CD4-positive, CD25-positive, alpha-beta regulatory T cell (primary cell): ENCODE measurements at places on chromosomes 12 and 14. TPM values are rescaled to one million over a fixed set of nuclear protein-coding genes. Genes with fewer than 3 reads are reported as not detected.
A peak's percentile ranks its signal among the peaks of the same experiment; 100 is the strongest.

GRCh38 chr14:88045705-88046104 is 40.8 kb downstream of the GPR65 start:
- DNase-seq = no peak

- no peak for DNase-seq
These were observed 29.8 kb downstream of the DIO3 start for GRCh38 chr14:101591121-101591520.

CAPZA3 gene
- not detected for total RNA-seq

- DNase-seq = no peak
These were observed 64.1 kb downstream of the KIF26A start for GRCh38 chr14:104202259-104203070.

SERPINA5 gene
- total RNA-seq = not detected

SBNO1 gene
- total RNA-seq = 36.4 TPM

DNA sequence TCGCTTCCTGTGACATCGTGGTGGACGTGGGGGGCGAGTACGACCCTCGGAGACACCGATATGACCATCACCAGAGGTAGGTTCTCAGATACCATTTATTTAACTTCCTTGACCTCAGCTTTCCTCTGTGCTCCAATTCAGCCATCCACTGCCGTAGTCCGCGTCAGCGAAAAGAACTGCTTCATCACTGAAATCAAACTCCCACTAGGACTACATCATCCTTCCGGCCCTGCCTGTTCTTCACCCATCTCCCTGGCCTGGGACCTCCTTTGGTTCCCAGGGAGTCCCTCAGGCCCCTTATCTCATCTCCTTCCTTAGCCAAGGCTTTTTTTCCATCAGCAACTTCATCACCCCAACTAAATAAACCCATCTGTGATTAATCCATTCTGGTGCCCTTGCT is 692 bp downstream of the MYG1 start:
- DNase-seq = no peak

- no peak for DNase-seq
These were observed 40.9 kb upstream of the PLEKHA5 start for GRCh38 chr12:19088606-19089005.

GRCh38 chr12:100539202-100539601 is 34.3 kb upstream of the GAS2L3 start:
- no peak for DNase-seq

DNA sequence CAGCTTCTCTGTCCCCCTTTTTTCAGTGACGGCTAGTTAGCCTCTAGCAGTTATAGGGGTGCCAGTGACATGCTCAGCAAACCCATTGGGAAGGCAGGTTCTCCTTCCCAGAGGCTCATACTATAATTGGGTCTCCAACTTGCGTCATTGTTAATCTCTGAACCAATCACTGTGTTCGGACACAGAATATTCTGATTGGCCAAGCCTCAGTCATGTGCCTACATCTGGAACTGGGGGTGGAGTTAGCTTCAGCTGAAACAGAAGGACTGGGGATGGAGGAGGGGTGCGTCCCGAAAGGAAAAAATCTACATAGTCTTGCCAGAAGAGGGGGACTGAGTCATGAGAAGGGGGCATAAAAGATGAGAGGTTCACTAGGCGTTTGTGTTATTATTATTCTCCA is 165.6 kb downstream of the SUDS3 start:
- no peak for DNase-seq

- no peak for DNase-seq
These were observed 23.3 kb downstream of the BMAL2 start for GRCh38 chr12:27355979-27356378.

FAR2 gene
- 12.6 TPM for total RNA-seq

- DNase-seq = no peak
These were observed 71.5 kb downstream of the PPP2R5C start for GRCh38 chr14:101833045-101833444.

- peak; percentile 61 for DNase-seq
These were observed 482 bp downstream of the TMEM30B start for GRCh38 chr14:61280526-61281185.

DNA sequence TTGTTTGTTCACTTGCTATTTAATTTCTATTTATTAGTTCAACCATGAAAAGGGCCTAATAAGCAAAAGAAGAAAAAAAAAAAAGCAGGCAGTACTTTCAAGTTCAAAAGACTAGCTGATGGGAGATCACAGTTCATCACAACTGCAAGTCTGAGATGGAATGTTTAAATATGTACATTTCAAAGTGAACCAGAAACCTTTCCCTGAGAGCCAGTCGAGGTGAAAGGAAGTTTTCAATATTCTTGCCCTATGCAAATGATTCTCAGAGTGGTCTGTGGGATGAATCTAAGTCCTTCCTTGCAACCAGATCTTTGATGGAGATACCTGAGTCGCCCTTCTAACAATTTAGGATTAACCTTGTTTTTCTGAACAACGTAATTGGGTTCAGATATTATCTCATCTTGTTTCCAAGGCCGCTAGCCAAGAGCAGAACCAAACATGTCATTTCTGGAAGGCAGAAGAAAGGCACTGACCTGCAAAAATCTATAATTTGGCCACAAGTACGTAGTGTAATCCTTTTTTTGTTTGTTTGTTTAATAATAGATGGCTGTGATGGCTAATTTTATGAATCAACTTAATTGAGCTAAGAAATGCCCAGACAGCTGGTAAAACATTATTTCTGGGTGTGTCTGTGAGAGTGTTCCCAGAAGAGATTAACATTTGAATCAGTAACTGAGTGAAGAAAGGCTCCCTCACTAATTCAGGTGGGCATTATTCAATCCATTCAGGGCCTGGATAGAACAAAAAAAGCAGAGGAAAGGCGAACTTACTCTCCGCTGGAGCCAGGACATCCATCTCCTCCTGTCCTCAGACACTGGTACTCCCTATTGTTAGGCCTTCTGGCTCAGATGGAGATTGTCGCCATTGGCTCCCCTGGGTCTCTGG is 171.1 kb upstream of the TMPO start:
- DNase-seq = no peak

PAX9 gene
- total RNA-seq = 0.42 TPM

DNA sequence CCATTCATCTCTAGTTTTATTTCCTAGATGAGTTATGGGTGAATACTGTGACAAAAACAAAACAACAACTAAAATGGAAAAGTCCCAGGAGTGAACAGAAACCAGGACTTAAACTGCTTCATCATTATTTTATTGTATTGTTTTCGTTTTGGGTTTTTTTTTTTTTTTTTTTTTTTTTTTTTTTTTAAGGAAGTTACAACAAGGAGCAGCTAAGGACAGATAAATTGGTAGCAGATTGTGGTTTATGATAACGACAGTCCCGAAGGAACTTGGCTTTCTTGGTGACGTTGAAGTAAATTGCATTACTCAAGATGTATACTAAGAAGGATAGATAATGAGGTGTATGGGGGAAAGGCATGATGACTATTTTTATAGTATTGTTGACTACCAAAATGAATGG is 866.3 kb downstream of the NRXN3 start:
- DNase-seq = no peak

DNA sequence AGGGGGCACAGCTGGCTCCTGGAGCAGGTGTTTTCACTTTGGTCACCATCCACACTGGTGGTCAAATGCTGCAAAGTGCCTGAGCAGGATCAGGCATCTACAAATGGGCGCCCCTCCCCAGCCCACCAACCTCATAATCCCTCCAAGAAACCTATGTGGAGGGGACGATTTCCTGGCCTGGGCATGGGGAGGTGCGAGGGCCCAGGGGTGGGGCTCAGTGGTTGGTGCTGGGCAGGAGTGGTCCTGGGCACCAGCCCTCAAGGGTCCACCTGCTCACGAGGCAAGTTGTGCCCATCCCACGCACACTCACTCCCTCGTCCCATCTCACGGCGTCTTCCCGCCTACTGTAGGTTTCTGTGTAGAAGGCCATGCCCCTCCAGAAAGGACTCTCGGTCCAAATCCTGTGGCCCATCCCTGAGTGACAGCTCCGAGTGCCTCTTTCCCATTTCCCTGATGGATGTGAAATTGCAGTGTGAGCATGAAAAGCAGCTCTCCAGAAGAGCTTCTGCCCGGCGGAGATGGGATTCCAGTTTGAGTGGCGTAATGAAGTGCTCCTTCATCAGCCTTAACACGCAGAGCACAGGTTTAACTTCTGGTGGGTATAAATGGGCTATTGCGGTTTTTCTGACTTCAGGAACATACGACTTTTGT is 36.9 kb downstream of the SLC15A4 start:
- no peak for DNase-seq

GRCh38 chr12:49088150-49088931 is 6.3 kb downstream of the DHH start:
- peak; percentile 57 for DNase-seq

DNA sequence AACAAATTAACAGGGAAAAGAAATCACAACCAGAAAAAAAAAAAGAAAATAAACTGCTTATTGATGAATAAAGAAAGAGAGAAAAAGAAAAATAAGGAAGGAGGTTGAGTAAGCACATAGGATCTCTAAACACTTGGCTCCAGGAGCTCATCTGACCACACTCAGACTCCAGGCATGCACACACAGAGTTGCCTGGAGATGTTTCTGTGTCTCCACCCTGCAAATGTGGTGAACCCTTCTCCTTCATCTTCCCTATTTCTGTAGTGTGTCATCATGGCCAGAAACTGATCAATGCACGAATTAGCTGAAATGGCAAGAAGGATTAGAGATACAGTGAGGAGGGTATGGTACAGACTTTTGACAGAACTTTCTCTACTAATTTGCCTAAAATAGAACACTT is 20.2 kb downstream of the OR4N2 start:
- DNase-seq = no peak

FOXG1 gene
- not detected for total RNA-seq

GRCh38 chr14:21866479-21866878 is 192.9 kb upstream of the OR4E1 start:
- no peak for DNase-seq

GRCh38 chr14:53564870-53565269 is 391.8 kb downstream of the BMP4 start:
- DNase-seq = no peak

SOX5 gene
- total RNA-seq = not detected

DNA sequence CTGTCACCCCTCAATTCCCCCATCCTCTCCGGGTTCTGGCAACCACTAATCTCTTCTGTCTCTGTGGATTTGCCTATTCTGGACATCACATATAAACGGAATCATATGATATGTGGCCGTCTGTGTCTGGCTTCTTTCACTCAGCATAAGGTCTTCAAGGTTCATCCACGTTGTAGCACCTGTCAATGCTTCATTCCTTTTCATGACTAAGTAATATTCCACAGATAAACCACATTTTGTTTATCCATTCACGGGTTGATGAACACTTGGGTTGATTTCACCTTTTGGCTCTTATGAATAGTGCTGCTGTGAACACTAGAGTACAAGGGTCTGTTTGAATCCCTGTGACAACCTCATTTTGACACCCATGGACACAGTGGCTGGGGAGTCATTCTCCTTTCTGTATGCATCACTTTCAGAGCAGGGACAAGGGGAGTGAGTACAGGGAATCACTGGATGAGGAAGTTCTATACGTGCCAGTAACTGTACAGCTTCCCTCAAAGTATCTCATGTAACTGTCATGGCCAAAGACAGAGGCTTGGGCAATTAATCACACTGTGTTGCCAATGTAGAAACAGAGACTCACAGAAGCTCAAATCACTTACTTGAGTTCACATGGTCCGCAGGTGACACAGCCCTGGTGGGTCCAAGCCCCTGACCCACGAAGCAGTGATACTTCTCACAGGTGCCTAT is 10.9 kb upstream of the TESC start:
- no peak for DNase-seq

GRCh38 chr14:99589651-99590530 is 14.1 kb downstream of the CCDC85C start:
- no peak for DNase-seq

ADAM21 gene
- total RNA-seq = not detected

- DNase-seq = no peak
These were observed 74.6 kb upstream of the CEP83 start for GRCh38 chr12:94534278-94534677.

MYH7 gene
- not detected for total RNA-seq

GRCh38 chr14:85428926-85429325 is 101.0 kb upstream of the FLRT2 start:
- DNase-seq = no peak

PAH gene
- not detected for total RNA-seq

GRCh38 chr12:130354407-130354806 is 16.7 kb downstream of the PIWIL1 start:
- DNase-seq = no peak

DNA sequence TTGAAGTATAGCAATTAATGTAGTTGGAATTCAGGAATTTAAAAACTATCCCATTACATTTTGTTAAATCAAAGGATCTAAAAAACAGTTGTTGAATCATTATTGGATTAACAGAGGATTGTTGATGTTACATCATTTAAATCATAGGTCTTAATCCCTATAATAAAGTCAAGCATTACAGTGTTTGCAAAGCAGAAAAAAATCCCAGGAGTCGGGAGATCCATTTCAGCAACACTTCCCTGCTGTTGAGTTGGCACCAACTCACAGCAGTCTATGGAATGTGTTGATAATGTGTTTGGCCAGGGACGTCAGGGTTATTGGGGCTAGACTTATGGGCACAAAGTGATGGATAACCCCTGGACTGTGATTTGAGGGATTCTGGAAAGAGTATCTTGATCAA is 99.1 kb upstream of the TMTC1 start:
- DNase-seq = no peak

DNA sequence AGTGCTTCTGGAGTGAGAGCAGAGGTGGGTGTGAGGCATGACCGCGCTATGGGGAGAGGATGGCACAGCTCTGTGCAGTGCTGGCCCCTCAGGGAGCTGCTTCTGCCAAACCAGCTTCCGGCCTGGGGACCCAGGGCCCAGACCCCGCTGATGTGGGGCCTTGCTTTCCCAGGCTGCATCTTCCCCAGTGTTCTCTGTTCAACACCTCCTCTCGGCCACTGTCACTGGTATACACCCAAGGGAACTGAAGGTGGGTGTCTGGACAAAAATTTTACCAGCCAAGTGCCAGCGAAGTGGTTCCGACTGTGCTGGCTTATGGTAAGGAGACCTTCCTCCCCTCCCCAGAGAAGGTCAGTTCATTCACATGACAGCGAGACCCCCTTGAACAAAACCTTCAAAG is 179.1 kb downstream of the AACS start:
- DNase-seq = no peak

DNA sequence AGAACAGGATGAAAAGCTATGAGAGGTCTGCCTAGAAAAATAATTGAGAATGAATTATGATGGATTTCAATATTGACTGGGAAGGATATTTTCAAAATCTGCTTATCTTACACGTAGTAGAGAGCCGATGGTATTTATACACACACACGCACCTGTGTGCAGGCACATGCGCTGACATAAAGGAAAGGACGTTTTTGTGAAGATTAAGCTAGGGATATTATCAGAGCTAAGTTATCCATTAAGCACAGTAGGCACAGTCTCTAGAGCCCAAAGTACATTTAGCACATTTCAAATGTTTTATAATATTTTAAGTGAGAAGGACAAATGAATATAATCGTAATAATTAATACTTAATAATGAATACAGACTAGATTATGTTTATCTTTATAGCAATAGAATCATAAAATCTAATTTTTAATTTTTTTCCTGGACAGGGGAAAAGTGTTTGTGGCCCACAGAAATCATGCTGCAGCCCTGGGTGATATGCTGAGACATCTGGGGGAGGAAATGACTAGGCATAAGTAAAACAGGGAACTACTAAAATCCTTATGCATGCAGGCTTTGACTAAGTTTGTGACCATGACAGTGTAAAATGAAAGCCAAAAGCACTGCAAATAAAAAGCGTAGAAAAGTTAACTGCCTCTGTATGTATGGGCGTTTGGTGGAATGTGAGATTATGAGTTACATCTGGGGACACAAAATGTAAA is 146.1 kb downstream of the KITLG start:
- no peak for DNase-seq
